ENCODE measurements at places on chromosomes 11 and 22.

- DNase-seq, result no peak
Observed at GRCh38 chr11:95516786-95517185, 272.8 kb downstream of the FAM76B start.

- DNase-seq, result no peak
Observed at GRCh38 chr22:31923136-31923535, 21.2 kb upstream of the YWHAH start.

GRCh38 chr22:23104187-23104971 is 34.1 kb downstream of the GNAZ start:
- no peak for DNase-seq

DNA sequence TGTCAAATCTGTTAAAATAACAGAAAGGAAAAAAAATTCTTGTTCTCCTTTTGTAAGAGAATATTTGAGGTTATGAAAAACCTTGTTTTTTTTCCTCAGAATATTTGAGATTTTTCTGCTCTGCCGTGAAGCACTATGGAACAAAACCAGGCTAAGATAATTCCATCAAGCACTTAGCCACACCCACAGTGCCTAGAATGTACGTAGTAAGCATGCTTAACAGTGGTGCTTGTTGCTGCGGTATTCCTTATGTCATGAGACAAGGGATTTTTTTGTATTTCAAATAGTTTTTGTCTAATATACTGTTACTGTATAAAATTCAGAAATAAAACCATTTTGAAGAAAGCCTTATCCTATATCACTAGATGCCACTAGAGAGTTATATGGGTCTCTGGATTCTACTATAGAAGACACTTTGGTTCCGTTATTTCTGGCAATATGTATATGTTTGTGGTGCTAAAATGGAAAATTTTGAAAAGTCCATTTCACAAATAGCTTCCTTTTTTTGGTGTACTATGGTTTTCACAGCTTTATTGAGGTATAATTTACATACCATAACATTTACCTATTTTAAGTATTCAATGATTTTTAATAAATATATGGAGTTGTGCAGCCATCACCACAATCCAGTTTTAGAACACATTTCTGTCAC is 23.7 kb downstream of the PDHX start:
- no peak for DNase-seq

DNA sequence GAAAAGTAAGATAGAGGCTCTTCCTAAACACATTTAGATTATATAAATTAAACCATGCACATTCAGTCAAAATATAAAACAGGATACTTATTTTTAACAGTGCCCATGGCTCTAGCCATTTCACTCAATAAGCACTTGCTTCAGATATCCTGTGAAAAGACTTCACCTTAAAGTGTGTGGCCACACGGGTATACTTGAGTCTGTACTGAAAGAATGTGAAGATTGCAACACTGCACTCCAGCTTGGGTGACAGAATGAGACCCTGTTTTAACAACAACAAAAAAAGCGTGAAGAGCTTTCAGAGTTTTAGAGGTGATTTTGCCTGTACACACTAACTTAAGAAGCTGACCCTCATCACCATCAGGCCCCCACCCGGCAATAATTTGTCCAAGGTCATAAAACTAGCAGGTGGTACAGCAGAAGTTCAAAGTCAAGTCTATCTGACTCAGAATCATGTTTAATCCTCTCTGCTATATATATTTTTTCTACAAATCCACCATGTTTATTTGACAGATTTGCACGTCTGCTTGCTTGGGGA is 203.5 kb upstream of the GUCY1A2 start:
- DNase-seq, result no peak

DNA sequence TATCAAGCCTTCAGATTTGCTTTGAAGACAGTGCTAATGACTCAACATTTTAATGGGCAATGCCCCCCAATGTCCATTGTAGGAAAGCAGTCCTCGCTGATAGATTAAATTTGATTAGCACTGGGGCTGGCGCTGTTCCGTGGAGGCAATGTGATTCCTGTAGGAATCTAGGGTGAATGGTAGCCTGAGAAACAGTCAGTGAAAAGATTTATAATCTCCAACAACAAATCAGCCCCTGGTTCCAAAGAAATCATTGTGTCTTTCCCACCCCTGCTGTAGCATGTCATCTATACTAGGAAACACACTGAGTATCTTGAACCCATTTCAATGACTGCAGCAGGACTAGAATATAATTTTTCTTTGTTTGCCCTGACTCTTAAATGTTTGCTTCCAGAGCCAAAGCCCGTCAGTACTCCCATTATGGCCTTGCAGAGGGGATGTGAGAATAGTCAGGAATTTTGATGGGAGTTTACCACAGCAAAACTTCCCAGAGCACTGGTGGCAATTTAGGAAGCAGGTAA is 36.1 kb downstream of the MPPED2 start:
- DNase-seq, result no peak

DNA sequence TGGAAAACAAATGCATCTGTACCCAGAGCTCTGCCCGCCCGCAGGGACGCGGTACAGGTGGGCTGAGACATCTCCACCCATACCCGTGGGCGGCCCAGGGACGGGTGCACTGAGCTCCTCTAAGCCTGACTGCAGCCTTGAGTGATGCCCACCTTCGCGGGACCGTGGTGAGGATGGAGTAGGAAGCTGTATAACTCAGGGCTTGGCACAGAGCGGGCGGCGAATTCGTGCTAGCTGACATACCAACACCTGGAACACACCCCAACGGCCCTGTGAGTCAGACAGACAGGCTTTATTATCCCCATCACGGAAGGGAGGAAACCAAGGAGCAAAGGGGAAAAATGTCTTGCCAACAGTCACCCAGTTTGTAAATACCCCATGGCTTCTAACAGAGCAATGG is 61.9 kb downstream of the SMCO4 start:
- no peak for DNase-seq

- DNase-seq, result no peak
Observed at GRCh38 chr11:122751292-122752070, 86.8 kb upstream of the CRTAM start.

GRCh38 chr22:22059291-22060002 is 76.9 kb upstream of the TOP3B start:
- no peak for DNase-seq

- no peak for DNase-seq
Observed at GRCh38 chr11:121351083-121351630, 58.6 kb downstream of the SC5D start.

DNA sequence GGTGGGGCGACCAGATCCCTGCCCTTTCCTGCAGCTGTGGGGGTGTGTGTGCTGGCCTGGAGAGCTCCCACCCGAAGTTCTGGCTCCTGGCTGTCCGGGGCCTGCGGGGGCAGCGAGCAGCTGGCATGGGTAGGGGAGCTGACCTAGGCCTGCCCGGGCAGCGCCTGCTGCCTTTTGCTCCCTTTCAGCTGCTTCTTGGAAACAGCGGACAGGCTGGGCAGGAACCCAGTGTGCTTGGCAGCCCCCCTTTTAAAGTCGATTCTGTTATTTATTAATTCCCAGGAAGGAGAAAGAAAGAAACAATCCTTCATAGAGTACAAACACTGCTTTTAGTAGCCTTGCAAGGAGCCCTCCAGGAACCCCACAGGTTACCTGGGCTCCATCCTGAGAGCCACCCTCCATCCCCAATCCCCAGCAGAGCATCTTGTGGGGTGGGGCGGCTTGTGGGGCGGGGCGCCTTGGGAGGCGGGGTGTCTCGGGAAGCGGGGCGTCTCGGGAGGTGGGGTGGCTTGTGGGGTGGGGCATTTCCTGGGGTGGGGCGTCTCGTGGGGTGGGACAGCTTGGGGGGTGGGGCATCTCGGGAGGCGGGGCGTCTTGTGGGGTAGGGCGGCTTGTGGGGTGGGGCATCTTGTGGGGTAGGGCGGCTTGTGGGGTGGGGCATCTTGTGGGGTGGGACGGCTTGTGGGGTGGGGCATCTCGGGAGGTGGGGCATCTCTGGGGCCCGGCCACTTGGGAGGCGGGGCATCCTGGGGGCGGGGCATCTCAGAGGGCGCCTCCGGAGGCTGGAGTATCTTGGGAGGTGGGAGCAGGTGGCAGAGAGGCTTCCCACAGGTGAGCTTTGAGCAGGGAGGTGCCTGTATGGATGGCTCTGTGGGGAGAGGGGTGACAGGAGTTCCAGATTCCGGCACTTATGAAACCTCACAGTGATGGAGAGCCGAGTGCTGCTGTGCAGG is 7.0 kb downstream of the CD81 start:
- no peak for DNase-seq

DNA sequence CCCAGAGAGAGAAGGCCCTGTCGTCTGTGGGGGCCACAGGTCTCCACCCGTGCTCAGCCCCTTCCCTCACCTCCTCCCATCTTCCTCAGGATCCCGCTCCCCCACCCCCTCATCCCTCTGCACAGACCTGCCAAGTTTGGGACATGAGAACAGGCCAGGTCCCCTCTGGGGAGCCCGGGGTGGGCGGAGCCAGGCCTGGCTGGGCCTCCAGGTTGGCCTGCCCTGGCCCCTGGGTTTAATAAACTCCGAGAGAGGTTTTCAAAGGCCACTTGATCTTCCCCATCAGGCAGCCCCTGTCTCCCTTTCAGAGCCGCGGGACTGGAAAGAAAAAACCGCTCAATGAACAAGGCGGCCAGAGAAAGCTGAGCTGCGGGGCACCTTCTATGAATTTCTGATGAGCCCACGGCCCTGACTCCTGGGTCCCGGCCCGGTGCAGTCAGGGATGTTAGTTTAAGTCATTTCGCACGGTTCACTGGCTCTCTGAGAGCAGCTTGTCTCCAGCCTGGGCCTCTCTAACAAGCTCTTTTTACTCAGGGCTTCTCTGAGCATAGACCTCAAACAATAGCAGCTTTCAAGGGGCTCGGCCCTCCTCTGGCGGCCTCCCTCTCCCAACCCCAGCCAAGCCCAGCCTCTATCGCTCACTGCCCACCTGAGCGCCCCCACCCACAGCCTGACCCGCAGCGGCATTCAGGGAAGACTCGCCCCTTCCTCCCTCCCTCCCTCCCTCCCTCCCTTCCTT is 64.8 kb downstream of the RPUSD4 start:
- peak; percentile 92 for DNase-seq

DNA sequence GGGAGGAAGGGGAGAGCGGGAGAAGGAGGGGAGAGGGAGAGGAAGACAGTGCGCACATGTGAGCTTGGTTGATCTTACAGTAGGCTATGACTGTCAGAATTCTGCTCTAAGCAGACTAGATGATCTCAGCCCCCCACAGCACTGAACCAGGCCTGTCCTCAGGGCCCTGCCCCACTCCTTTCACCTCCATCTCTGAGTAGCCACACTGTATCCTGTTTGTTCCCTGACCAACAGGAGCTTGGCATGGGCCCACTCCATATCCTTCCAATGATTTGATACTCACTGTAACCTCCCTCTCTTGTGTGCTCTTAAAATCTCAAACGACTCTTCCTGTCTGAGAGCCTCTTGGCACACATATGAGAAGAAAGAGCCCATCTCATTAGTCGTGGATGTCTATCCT is 86.1 kb upstream of the PARVA start:
- no peak for DNase-seq

- DNase-seq, result no peak
Observed at GRCh38 chr22:32355760-32356159, 1.9 kb upstream of the RFPL3 start.

Data from neuronal stem cell (in vitro differentiated cells).